ENCODE measurements at places on chromosomes 11 and 22.
A peak's percentile ranks its signal among the peaks of the same experiment; 100 is the strongest.

GRCh38 chr11:15638386-15638787 lies 523.7 kb downstream of the INSC start:
- DNase-seq, result no peak

- no peak for DNase-seq
Observed at GRCh38 chr11:61332281-61332796, 566 bp downstream of the DDB1 start.

DNA sequence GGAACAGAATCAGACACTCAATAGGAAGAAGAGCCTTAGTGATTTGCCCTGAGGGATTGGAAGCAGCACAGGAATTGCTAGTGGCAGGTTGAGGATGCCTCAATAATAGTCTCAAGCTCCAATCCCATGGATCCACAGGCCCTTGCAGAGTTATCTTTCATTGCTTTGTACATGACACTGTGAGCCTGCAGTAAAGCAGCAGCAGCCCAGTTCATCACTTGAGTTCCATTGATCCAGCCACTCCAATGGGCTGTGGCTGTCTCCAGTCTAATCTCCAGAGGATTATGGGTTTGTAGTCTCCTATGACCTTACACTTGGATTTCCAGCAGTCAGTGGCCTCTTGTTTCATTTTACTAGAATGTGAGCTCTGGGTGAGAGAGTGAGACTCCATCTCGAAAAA lies 45.4 kb downstream of the AAMDC start:
- DNase-seq, result no peak

- DNase-seq, result no peak
Observed at GRCh38 chr11:49505231-49505630, 296.8 kb upstream of the FOLH1 start.

- no peak for DNase-seq
Observed at GRCh38 chr11:45411228-45411946, 125.2 kb upstream of the SYT13 start.

DNA sequence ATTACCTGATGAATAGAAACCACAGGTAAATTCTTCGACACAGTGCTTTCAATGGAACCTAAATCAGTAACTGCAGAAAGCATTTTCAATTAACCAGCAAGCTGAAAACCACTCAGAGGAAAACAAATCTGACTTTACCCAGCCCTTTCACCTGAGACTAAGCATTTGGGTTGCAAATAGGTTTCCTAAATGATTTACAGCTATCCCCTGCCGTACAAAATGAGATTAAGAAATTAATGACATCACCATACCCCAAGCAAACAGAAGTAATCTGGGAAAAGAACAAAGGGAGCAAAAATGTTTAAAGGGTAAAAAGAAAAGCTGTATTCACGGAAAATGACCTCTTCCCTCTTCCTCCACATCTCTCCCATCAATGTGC lies 584 bp downstream of the NOX4 start:
- no peak for DNase-seq

DNA sequence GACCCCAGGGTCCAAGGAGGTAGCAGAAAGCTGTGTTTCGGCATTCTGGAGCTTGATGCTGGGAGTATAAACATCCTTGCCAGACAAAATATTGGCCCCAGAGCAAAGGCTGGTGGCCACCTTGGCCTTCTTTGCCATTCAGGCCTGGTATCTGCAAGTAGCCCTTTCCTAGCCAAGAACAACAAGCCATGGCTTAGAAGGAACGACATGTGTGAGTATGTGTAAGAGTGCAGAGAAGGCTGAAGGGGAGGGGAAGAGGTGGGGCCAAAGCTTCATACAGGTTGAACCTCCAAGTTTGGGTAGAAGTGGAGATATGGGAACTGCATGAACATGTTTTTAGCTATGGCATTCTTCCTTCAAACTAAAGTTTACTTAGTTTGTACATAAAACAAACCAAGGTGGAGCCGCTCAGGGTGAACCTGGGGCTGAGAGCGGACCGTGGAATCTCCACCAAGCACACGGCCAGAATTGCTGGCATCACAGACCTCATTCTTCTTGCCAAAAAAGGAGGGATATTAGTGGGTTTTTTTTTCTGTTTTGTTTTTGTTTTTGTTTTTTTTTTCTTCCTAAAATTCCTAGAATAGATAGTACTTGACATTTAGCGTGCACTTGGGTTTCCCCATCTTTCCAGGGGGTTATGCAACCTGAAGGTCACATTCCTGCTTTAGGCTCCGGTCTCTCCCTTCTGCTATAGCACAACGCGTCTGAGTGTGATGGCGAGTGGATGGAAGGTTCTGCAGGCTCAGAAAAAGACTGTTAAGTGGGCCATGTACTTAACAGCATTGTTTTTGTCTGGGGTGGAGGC lies 70.9 kb downstream of the ADAMTS15 start:
- DNase-seq, result no peak

DNA sequence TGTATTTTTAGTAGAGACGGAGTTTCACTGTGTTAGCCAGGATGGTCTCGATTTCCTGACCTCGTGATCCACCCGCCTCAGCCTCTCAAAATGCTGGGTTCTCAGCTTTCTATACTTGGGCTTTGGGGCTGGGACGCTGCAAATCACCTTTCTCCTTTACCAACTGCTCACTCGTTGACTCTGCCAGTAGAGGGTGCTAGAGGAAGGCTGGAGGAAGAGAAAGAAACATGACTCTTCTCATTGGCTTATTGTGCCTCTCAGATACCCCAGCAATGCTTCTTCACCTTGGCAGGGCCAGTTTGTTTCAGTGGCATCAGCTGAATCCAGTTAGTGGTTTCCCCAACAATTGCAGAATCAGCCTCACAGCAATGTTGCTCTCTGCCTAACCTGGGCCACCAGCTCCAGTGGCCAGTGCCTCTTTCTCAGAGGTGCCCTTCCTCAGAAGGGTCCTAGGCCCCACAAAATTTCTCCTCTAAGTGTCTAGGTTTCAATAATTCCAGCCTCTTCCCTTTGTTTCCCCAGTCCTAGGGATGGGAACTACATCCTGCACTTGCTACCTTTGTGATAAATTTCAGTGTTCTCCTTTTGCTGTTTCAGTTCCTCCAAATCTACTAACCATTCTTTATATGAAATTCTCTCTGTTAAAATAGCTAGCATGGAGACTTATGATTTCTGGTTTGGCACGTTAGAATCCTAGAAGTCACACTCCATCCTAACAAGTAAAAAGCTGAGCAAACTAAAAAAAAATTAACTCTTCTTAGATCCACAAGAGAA lies 71.5 kb upstream of the VSTM5 start:
- DNase-seq, result peak; percentile 58

GRCh38 chr11:8656291-8656690 lies 26.2 kb downstream of the TRIM66 start:
- DNase-seq, result no peak

DNA sequence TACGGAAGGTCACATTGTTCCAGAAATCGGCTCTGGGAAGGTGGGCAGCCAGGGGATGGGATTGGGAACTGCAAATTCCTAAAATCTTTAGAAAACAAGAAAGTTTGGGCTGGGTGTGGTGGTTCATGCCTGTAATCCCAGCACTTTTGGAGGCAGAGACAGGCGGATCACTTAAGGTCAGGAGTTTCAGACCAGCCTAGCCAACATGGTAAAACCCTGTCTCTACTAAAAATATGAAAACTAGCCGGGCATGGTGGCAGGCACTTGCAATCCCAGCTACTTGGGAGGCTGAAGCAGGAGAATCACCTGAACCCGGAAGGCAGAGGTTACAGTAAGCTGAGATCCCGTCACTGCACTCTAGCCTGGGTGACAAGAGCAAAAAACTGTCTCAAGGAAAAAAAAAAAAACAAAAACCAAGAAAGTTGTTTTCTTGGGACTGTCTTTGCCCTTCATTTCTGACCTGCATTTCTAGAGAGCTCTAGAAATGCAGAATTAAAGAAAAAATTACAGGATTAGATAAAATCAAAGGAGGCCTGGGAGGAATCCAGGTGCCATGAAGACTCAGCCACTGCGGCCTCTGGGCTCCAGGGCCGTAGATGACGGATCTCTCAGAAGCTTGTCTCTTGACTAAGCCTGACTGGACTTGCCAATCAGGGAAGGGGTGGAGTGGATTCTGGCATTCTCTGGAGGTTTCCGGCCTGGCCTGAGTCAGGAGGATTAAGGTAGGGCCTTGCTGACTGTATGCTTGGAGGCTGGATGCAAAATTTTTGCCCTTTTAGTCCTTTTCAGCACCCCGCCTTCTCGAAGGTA lies 5.3 kb upstream of the MALAT1 start:
- no peak for DNase-seq

- DNase-seq, result peak; percentile 39
Observed at GRCh38 chr11:12377106-12377823, at the start of gene PARVA. Gene PARVA, plus strand, starts transcription at chr11:12377571. Its CDS starts 77 bp downstream, at chr11:12377648.

- no peak for DNase-seq
Observed at GRCh38 chr22:38230916-38231315, 29.1 kb downstream of the MAFF start.

- no peak for DNase-seq
Observed at GRCh38 chr11:72616655-72617054, 57.6 kb downstream of the PDE2A start.

GRCh38 chr11:36741515-36741914 lies 143.5 kb upstream of the RAG2 start:
- DNase-seq, result no peak

DNA sequence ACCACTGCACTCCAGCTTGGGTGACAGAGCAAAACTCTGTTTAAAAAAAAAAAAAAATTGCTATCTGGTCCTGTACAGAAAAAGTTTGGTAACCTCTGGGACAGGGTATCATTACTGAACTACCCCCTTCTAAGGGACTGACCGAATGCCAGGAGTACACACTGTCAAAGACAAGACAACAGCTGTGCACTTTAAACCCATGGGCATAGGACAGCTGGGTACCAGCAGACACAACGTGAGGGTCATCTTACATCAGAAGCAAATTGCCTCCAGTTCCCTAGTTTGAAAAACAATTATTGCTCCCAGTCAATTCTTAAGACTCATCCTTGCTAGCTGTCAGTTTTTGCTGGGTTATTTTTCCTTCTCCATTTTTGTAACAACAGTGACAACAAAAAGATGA lies 17.8 kb downstream of the CD59 start:
- DNase-seq, result no peak

GRCh38 chr11:131027491-131027890 lies 111.2 kb upstream of the SNX19 start:
- no peak for DNase-seq

GRCh38 chr11:65766535-65766934 lies 14.2 kb downstream of the AP5B1 start:
- no peak for DNase-seq

DNA sequence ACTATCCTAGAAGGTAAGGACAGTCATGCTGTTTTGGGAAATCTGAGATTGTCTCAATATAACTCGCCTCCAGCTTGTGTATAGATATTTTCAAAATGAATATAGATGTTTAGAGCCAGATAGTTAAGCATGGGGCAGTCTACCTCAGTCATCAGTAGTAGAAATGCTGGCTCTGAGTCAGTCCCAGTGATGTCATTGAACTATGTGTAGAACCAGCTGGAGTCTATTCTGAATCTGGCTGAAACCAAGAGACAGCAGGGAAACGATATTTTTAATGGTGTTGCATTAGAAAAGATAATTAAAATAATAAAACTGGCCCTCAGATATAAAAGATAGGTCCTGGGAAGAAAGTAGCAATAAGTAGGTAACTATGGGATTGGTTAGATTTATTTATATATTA lies 25.9 kb downstream of the PIWIL4 start:
- no peak for DNase-seq

GRCh38 chr22:22960307-22960706 lies 72.7 kb downstream of the IGLL5 start:
- no peak for DNase-seq

GRCh38 chr22:49903322-49904039 lies 14.8 kb downstream of the ALG12 start:
- DNase-seq, result peak; percentile 83

DNA sequence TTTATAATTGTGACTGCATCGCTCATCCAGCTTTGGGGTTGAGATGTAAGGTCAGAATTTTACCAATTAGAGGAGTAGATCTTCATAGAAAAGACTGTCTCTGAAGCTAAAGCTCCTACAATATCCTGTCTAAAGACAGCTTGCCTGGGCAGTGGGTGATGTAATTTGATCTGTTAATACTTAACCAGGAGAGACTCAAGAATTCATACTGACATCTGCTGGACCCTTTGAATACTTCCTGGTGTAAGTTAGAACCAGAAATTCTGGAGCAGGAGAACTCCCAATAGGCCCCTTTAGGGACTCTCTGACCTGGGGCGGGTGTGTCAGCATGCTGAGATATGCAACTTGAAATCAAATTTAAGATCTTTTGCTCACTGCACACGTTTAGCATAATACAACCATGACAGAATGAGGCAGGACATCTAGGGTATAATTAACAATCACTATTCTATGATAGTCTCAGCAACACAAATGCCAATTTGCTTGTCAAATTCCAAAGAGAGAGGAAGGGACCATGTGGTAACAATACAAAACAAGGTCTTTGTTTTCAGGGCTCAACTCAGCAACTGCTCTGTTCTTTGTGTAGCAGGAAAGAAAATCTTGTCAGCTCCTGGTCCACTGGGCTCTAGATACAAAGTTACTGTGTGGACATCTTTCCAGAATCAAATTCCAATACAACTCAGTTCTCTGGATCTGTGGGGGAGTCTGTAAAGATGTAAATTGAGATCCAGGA lies 143.9 kb downstream of the INSC start:
- peak; percentile 77 for DNase-seq

GRCh38 chr11:83680321-83680720 lies 394.2 kb upstream of the CCDC90B start:
- DNase-seq, result peak; percentile 83

DNA sequence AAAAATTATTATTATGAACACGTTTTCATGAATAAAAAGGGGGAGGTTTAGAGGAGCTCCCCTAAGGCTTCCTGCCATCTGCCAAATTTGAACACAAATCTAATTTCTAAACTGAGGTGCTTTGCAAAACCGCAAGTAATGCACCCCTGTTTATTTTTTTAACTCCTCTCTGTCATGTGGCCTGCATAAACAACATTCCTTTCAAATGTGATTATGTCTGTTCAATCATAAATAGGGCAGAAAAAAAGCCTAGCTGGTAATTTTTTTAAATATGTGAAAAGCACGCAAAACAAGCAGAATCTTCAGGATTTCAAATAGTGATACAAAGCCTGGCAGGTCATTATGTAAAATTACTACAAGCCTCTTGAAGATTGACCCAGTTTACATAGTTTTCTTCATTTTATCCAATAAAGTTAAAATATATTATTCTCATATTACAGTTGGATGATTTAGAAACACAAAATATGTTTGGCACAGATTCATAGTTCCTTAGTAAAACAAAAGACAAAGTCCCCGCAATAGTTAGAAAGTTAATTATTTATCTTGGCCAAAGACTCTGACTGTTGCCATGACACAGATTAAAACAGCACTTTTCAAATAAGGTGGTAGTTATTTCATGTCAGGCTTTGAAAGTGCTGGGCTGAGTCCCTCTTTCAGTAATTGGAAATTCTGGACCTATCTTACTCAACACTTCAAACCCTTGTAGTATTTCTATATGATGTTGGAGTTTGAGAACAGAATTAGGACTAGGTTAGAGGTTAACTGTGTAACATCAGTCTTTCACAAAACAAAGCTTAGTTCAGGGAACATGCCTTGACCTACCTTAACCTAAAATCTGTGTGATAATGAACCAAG lies 200.3 kb upstream of the MPPED2 start:
- no peak for DNase-seq
